ENCODE measurements at places on chromosomes 13 and 19. TPM values are rescaled to one million over a fixed set of nuclear protein-coding genes. Genes with fewer than 3 reads are reported as not detected.

TPRX2 gene
- total RNA-seq = not detected

- peak; percentile 89 for DNase-seq
These were observed 89.5 kb downstream of the ARHGEF7 start for GRCh38 chr13:111204438-111205177.

GRCh38 chr19:3265432-3265831 is 41.0 kb downstream of the CELF5 start:
- no peak for DNase-seq

DCT gene
- total RNA-seq = not detected

GRCh38 chr19:49973987-49974386 is 13.0 kb upstream of the SIGLEC11 start:
- DNase-seq = no peak

- no peak for DNase-seq
These were observed 650.1 kb downstream of the FGF9 start for GRCh38 chr13:22320991-22321390.

CDK8 gene
- total RNA-seq = 28.4 TPM

DNA sequence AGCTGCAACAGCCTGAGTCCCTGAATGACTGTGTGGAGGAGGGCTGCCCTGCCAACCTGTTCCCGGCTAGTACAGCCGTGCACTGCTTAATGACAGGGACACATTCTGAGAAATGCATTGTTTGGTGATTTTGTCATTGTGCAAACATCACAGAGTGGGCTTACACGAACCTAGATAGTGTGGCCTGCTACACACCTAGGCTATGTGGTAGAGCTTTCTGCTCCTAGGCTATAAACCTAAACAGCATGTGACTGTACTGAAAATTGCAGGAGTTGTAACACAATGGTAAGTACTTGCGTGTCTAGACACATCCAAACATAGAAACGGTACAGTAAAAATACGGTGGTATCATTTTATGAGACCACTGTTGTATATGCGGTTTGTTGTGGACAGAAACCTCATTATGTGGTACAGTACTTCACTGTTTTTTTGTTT is 35.0 kb downstream of the VASP start:
- no peak for DNase-seq

SGCG gene
- total RNA-seq = not detected

DNA sequence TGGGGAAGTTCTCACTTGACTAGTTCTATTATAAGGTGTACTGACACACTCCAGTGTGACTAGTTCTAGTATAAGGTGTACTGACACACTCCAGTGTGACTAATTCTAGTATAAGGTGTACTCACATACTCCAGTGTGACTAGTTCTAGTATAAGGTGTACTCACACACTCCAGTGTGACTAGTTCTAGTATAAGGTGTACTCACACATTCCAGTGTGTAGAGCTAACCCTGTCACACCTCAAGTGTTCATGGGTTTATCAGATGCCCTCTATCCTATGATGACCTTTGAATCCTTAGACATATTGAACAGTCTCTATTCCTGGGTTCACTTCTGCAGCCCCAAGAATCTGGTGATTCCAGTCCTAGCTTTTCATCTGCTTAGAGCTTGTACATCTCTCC is 54.6 kb upstream of the MYO16 start:
- DNase-seq = no peak

KLF1 gene
- total RNA-seq = 0.76 TPM

GRCh38 chr13:101640788-101641400 is 188.4 kb downstream of the ITGBL1 start:
- DNase-seq = no peak

SLC27A5 gene
- 19.4 TPM for total RNA-seq

- peak; percentile 91 for DNase-seq
These were observed 14.1 kb downstream of the SHANK1 start for GRCh38 chr19:50705422-50706019.

GRCh38 chr13:97332742-97333141 is 101.2 kb upstream of the RAP2A start:
- DNase-seq = no peak

GRCh38 chr19:18507021-18507726 is 14.7 kb downstream of the ELL start:
- no peak for DNase-seq

ATP12A gene
- total RNA-seq = 0.04 TPM

- DNase-seq = no peak
These were observed 2.6 kb upstream of the DHRS12 start for GRCh38 chr13:51806566-51806965.

GRCh38 chr19:16822648-16823047 is 6.5 kb upstream of the SIN3B start:
- no peak for DNase-seq

DNA sequence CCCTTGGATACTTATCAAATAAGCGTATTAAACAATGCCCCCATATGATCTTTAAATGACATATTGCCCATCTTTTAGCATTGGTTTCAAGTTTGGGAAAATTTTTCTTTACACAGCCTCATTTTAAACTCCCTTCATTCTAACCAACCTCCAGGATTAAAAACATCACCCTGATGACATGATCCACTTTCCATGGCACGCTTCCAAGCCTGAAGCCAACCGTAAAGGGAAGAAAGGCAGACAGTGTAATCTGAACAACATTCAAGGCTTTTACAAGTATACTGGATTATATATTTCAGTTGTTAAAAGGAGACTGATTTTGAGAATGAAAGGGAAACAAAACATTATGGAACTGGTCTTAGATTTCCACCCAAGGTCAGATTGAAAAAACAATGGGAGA is 1721.9 kb downstream of the OLFM4 start:
- DNase-seq = no peak

NAPSA gene
- 0.44 TPM for total RNA-seq

KLK10 gene
- 0.14 TPM for total RNA-seq

- peak; percentile 29 for DNase-seq
These were observed 473.7 kb downstream of the EFNB2 start for GRCh38 chr13:106061781-106062180.

GRCh38 chr13:43835701-43836100 is 43.8 kb downstream of the CCDC122 start:
- no peak for DNase-seq

ZNF534 gene
- total RNA-seq = not detected

AP1M1 gene
- 49.3 TPM for total RNA-seq

- DNase-seq = peak; percentile 95
These were observed 9.7 kb upstream of the GIPC1 start for GRCh38 chr19:14505488-14506239.

GRCh38 chr13:113122550-113123225 is at the start of gene F10:
F10 (plus strand) TSS chr13:113122799; CDS start chr13:113122856, 57 bp downstream.
- peak; percentile 94 for DNase-seq

DNA sequence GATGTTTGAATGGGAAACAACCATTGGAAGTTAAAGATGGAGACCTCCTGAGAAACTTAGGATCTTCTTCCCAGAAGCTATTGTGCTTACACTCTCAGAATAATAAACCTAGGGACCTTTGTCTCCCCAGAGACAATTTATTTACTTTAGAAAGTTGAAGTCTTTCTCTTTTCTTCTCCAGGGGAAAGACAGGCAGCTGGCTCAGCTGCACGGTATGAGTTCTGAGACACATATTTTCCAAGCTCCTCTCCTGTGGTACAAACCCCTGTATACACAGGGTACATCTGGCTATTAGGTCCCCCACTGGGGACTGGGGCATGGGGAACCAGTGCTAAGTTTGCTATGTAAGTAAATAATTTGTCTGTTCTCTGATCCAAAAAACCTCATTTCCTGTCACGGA is 67.5 kb upstream of the POSTN start:
- DNase-seq = no peak

- peak; percentile 45 for DNase-seq
These were observed 1505.1 kb upstream of the SLC10A2 start for GRCh38 chr13:104571161-104571892.

ENOX1 gene
- 0.07 TPM for total RNA-seq

- DNase-seq = no peak
These were observed 41.4 kb upstream of the IGSF23 start for GRCh38 chr19:44571830-44572580.

All from H7 (cell line).